ENCODE measurements at places on chromosomes 6 and 20.

DNA sequence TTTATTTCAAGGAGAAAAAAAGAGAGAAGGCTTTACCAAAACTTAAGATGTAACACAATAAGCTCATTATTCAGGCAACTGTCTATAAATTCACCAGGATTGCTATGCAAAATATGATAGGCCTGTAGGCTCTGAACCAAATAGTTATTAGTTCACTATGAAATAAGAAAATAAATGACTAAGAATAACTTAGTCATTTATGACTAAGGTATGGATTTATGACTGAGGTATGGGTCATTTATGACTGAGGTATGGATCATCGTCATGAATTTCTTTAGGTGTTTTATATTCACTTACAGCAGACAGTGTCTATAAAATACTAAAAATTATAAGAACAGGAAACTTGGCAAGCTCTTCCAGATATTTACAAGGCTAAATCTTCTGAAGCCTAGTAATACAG is 52.1 kb upstream of the SNX9 start:
- DNase-seq, result no peak

DNA sequence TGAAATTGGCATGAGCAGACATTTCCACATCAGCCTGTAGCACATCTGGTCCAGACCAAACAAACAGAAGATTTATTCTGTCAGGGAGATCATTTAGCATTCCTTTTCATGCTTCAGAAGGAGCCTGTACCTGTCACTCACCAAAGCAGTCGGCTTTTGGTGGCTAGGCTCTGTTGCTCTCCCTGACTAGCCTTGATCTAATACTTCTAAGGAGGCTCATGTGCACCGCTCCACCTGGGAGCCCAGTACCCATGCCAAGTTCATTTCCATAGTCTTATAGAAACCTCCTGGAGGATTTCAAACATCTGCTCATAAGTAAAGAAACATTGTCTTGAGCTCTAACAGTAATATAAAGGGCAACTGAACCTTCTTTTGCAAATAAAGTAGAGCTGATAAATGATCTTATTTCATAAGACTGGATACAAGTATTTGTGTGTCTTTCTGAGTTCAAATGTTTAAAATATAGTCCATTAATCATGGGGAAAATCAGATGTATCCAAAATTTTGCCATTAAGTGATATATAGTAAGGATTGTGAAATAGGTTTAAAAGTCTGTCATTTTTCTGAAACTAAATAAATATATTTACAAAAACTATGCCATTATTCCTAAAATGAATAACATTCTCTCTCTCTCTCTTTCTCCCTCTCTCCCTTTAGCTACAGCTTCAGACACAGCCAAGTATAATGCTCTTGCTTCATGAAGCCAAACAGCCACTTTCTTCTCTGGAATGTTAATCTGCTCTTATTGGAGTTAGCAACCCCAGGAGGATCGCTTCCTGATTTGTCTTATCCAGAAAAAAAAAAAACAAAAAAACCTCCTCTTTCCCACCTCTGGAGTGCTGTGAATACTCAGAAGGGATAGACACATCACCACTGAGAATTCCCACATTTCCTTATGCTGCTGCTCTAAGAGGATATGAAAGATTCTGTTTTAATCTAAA is 192.7 kb upstream of the TFAP2D start:
- no peak for DNase-seq

- DNase-seq, result no peak
Observed at GRCh38 chr6:169086020-169086419, 167.6 kb downstream of the THBS2 start.

DNA sequence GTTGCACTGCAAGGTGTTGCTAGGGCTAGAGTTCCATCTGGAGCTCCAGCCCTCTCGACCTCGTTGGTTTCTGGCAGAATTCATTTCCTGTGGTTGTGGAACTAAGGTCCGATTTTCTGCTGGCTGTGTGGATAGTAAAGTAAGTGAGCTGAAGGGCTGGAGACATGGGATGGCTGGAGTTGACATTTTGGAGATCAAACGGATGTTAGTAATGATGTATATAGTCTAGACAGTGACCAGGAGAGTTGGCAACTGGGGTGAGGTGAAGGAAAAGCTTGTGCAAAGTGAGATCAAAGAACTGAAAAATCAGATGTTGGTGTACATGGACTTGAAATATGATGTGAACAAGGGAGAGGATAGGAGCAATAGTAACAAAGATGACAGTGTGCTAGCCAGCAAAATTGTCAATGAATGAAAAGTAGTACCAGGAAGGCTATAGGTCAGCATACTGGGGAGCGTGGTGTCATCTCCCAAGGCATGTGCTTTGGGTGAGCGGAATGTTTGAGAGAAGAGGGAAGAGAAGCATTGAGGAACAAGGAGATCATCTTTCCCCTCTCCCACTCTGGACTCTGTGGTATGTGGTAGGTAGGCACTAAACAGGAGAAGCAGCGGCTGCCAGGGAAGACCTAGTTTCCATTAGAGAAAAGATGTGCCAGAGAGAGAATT is 7.8 kb downstream of the QRSL1 start:
- no peak for DNase-seq

GRCh38 chr6:43455531-43456428 is at the start of gene DLK2:
Gene DLK2, minus strand, starts transcription at chr6:43455548. Its CDS starts 723 bp downstream, at chr6:43454825.
- DNase-seq, result peak; percentile 56
